ENCODE measurements at places on chromosomes 11 and 22.

DNA sequence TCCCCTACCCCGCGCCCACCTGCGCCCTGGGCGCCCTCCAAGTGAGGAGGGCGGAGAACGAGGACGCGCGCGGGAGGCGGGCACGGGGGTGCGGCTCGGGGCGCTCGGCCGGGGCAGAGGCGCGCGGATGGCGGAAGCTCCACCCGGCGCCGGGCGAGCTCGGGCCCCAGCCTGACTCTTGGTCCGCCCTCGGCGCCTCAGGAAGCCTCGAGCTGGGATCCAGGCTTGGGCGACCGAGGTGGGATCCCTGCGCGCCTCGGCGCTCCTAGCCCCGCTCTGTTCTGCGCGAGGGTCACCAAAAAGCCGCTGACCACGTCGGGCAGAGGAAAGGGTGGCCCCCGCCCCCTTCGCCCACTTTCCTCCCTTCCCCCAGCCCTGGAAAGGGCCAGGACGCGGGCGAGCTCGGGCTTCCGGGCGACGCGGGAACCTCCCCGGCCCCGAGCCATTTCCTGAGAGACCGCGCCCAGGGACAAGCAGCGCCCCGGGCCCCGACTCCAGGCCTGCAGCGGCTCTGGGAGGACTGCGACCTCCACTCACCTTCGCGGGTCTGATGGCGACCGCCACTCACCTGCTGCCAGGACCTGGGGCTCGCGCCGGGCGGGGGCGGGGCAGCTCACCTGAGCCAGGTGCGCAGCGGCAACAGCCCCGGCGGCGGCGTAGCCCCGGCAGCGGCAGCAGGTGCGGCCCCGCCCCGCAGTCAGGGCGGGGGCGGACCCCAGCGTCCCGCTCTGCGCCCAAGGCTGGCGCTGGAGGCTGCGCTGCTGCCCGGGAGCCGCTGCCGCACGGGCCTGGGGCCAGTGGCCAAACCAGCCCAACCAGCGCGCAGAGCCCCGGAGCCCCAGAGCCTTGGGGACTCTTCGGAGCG lies 2.2 kb upstream of the SIGIRR start:
- DNase-seq, result no peak

GRCh38 chr11:26078231-26078821 lies 253.6 kb upstream of the ANO3 start:
- DNase-seq, result no peak

- no peak for DNase-seq
Observed at GRCh38 chr11:119717839-119718534, 11.0 kb downstream of the NECTIN1 start.

- DNase-seq, result no peak
Observed at GRCh38 chr11:71286701-71287643, 34.6 kb upstream of the SHANK2 start.

- no peak for DNase-seq
Observed at GRCh38 chr11:114846416-114846791, 168.1 kb downstream of the NXPE2 start.

DNA sequence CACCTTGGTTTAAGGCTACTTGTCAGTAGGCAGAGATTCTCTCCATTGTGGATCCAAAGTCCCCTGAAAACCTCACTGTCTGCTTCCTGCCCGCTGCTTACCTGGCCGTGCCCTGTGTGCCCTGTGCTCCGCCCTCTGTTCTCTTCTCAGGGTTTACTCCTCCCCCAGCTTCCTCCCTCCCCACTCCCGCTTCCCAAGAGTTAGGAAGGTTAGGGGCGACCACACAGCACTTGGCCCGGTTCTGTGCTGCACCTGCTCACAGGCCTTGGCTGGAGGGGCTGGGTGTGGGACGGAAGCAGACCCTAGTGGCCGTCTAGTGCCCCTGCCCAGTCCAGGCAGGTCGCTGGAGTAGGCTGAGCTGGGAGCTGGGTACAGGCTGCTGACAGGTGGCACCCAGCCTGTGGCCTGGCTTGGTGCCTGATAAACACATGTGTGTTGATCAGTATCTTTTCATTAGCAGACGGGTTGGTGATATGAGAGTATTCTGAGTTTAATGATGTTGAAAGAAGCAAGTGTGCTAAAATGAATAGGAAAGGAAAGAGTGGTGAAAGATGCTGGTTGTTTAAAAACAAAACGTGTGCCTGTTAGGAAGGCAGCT lies 40.5 kb downstream of the GRAMD4 start:
- DNase-seq, result no peak

DNA sequence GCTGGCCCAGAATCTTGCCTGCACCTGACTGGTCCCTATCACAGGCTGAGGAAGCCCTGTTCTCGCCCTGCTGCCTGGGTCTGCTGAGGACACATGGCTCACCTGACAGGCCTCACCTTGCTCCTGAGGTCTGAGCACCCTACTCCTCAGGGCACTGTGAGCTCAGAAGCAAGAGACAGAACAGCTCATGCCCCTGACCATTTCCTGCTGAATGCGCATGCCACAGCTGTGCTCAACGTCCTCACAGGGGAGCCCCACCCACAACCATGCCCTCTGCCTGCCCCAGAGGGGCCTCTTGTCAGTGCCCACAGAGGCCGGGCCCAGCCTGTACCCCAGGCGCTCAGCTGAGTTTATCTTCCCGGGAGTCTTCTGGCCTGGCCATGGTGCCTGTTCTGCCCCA lies 2.8 kb upstream of the TSPO start:
- no peak for DNase-seq

- no peak for DNase-seq
Observed at GRCh38 chr11:10650630-10651029, 42.9 kb downstream of the IRAG1 start.

All from stimulated activated CD8-positive, alpha-beta memory T cell treated with anti-CD3 and anti-CD28 coated beads, Interleukin-7, amount 100 ng/mL, for 48 hours (primary cell).